CD4-positive, alpha-beta T cell treated with Interleukin-4 for 4 hours (primary cell): ENCODE measurements at places on chromosomes 11 and 22.

DNA sequence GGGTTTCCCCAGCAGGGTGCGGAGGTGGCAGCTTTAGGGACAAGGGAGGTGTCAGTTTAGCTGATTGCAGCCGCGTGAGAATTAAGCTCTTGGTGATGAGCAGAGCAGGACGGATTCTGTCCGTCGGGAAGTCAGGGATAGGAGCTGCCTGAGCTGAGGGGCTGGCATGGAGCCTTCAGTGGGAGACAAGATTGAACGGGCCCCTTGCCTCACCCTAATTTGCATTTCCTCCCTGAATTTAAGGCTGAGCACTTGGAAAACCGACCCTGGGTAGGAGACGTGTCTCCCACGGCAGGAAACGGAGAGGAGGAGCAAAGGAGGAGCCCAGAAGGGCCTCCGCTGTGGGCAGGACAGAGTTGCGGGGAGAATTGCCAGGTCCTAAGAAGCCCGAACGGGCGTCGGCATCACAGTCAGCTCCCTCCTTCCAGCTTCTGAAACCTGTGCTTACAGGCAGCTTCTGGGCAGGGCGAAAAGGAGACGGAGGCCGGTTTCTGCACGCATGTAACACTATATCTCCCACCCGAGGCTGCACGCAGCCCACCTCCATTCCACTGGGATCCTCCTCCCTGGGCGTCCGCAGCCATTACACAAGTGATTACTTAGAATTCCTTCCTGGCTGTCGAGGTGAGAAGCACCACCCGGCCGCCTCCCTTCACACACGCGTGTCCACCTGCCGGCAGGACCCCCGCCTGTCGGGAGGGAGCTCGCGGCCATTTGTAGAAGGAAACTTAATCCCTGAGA, 345.8 kb downstream of the BRD1 start:
- DNase-seq, result no peak

- DNase-seq, result no peak
These were observed 10.4 kb downstream of the SMCO4 start for GRCh38 chr11:93532806-93533205.

GRCh38 chr11:130121445-130121978, 38.1 kb upstream of the ST14 start:
- DNase-seq, result peak; percentile 16

- DNase-seq, result no peak
These were observed 66.0 kb downstream of the MYEOV start for GRCh38 chr11:69359735-69360480.

- no peak for DNase-seq
These were observed 23.6 kb upstream of the TMEM135 start for GRCh38 chr11:87013912-87014825.

DNA sequence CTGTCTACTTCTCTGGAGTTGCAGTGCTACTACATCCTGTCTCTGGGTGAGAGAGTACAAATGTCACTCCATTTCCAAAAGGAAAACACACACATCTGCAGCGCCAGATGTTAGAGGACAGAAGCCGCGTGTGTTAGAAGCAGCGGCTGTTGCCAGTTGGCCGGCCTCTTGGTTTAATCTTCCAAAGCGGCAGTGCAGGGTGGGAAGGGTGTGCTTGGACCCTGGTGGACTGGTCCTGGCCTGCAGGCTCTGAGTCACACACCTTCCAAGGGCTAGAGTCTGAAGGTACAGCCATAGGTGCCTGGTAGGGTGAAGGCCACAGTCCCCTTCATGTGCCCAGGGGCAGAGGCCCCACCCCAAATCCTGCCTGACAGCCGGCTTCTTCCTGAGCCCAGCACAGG, 99.8 kb downstream of the CTTN start:
- no peak for DNase-seq

DNA sequence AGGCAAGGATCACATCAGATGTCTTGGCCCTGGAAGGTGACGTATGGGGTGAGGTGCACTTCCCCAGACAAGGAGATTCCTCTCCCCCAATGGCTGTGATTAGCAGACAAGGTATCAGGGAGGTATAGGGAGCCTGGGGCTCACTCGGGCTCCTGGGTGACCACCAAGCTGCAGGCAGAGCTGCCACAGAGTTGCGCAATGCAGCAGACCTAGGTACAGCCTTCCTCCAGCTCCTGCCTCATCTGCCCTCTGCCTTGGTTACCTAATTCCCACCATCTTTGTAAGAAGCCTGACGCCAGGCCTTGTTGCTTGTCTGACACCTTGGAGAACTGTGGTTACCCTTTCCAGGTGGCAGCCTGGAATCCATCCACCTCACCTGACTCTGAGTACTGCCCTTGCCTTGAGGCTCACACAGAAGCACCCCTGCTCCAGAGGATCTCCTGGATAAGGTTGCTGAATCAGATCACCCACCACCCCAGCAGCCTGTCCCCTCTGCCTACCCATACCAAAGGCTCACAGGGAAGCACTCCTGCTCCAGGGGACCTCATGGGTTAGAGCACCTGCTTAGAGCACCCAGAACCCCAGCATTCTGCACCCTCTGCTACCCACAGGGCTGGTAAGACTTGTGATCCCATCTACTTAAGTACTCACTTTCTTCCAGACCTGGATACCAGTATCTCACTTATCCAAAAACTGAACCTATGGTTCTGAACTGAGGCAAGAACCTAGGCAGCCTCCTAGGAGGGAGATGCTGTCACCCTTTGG, 40.4 kb downstream of the GAB4 start:
- no peak for DNase-seq

DNA sequence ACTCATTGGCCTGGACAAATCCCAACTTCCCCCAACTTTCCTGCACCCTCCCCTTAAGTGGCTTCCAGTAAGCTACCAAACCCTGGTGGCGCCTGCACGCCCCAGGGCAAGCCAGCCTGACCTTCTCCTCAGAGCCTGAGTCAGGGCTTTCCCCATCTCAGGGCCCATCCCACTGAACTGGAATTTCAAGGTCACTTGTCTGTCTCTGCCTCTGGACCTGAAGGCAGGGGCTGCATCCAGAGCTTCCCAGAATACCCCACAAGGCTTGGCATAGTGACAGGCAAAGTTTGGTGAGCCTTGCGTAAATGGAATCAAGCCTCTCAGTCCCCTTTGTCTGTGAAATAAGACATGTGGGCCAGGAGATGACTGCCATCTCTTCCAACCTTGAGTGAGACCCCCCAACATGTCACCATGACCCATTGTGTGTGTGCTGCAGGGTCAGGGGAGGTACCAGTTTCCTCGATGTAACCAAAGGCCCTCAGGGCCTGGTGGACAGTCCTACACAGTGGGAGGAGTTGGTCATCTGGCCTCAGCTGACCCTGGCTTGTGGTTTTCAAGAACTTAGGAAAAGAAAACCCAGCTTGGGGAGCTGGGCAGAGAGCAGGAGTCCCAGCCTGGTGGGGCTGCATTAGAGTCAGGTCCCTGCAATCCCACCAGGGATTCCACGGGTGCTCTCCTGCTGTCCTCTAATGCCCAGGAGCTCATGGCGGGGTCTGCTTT, 8.9 kb downstream of the ALX4 start:
- no peak for DNase-seq

GRCh38 chr11:134841411-134841810, 429.4 kb upstream of the B3GAT1 start:
- no peak for DNase-seq

- no peak for DNase-seq
These were observed 1047.1 kb upstream of the CCDC90B start for GRCh38 chr11:84333221-84333620.

GRCh38 chr22:38291201-38291777, 18.5 kb upstream of the TMEM184B start:
- no peak for DNase-seq

- DNase-seq, result no peak
These were observed 616.3 kb downstream of the FAM181B start for GRCh38 chr11:82117362-82117761.

DNA sequence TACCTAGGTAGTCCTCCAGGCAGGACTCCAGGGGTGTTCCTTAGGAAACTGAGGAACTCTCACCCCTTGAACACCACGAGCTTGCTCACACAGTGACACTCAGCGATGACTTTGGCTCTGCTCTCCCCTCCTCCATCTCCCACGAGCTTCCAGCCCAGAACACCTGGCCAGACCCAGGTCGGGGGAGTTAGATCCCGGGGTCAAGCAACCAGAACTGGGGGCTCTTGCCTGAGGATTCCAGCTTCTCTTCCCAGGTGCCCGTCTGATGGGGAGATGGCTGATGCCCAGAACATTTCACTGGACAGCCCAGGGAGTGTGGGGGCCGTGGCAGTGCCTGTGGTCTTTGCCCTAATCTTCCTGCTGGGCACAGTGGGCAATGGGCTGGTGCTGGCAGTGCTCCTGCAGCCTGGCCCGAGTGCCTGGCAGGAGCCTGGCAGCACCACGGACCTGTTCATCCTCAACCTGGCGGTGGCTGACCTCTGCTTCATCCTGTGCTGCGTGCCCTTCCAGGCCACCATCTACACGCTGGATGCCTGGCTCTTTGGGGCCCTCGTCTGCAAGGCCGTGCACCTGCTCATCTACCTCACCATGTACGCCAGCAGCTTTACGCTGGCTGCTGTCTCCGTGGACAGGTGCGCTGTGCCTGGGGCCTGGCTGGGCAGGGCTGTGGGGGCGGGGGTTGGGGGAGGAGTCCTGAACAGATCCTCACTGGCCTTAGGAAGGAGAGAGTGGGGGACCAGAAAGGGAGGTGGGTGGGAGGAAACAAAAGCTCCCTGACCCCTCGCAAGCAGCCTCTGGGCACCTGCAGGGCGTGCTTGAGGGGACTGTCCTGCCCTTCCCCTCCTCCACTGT, at the start of gene GALR3:
Gene GALR3, plus strand, starts transcription at position 249 of the 852 bp plus-strand sequence. Its CDS starts 25 bp downstream, at position 274.
- DNase-seq, result no peak

- no peak for DNase-seq
These were observed 421.0 kb upstream of the API5 start for GRCh38 chr11:42890773-42891172.

DNA sequence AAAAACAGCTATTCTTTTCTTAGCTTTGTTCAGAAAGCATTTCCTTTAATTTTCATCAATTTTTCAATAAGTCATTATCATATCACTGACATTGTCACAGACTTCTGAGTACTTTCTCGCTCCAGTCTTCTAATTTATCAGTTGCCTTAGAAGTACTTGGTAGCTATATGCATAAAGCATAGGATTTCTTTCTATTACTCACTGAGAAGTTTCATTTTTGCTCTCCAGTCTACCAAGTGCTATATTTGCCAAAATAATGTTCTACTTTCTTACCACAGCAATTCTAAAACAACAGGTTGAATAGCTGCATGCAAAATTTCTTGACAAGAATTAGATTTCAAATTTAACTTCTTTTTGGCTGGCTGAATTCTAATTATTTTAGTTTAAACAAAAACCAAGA, 116.3 kb downstream of the STK33 start:
- no peak for DNase-seq

DNA sequence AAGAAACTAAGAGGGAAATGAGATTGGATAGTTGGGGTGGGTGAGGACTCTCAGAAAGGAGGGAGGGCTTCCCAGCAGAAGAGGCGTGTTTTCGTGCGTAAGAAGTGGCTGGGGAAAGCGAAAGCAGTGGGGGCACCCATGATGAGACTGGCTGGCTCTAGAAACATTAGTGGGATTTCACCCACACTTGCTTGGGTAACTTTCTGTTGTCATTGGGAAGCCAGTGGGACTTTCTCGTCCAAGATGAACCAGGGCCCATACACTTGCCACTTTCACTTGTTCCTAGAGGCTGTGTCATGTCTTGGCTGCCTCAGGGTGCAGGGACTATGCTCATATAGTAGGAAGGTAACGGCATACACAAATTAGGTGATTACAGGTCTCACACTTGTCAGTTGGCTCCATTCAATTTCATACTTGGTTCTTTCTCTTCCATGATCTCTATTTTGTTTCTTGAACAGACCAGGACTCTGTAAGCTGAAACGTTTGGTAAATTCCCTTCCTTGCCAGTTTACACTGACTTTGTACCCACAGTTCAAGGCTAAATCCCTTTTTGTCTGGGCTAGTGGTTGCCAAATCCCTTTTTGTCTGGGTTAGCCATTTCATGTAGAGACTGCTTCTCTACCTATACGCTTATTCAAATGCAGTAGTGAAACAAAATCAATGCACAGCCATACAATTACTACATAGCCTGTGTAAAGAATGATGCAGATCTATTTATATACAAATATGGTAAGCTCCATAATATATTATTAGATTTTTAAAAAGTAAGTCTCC, 42.0 kb upstream of the CXCR5 start:
- peak; percentile 62 for DNase-seq

DNA sequence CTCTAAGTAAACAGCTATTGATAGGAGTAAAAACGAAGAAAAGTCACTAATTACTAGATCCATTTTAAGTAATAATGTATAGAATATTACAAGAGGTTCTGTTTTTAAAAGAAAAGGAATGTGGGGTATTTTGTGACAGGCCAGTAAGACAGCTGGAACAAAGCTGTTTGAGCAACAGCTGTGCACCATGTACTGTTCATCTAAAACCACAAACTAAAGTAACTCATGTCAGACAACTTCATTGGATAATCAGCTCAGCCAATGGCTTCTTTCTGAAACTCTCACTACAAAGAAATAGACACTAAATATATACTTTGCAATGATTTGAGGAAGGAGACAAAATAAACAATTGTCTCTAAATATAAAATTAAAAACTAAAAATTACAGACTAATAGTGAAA, 16.1 kb downstream of the RRAS2 start:
- DNase-seq, result no peak

DNA sequence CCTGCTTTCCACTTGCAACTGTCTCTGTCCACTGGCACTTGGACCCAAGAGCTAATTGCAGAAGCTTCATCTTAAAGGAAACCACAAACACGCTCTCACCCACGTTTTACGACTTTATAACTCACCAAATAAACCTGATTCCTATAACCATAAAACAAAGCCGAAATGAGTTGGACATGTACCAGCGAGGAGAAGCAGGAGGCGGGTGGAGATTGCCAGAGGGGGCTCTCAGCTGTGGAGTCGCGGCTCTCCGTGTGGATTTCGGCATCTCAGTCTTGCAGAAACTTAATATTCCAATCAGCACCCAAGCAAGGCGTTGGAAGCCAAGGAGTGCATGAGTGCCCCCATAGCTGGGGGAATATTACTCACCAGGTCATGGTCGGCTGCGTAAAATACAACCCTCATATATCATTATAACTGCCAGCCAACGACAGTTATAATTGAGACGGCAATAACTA, 483.6 kb downstream of the MN1 start:
- DNase-seq, result no peak

DNA sequence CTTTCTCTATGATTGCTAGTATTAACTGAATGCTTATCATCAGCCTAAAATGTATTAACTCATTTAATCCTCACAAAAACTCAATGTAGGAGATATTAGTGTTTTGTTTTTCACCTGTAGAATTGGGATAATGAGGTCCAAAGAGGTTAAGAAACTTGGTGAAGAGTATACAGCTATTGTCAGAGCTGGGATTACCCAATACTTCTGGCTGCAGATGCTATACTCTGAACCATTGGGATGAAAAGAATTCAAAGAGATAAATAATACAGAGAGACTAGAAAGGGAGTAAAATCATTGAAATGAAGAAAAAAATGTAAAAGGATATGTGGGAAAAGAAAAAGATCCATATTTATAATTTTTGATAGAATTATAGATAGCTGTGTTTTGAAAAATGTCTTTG, 137.1 kb downstream of the TRPC6 start:
- no peak for DNase-seq

- no peak for DNase-seq
These were observed 748.5 kb downstream of the BRD1 start for GRCh38 chr22:49079027-49079725.
